ENCODE measurements at places on chromosomes 4 and X.
A peak's percentile ranks its signal among the peaks of the same experiment; 100 is the strongest.

GRCh38 chr4:108081256-108081655, 87.5 kb downstream of the LEF1 start:
- DNase-seq, result no peak

- DNase-seq, result no peak
Measured at GRCh38 chr4:37082912-37083311, 161.6 kb upstream of the NWD2 start.

DNA sequence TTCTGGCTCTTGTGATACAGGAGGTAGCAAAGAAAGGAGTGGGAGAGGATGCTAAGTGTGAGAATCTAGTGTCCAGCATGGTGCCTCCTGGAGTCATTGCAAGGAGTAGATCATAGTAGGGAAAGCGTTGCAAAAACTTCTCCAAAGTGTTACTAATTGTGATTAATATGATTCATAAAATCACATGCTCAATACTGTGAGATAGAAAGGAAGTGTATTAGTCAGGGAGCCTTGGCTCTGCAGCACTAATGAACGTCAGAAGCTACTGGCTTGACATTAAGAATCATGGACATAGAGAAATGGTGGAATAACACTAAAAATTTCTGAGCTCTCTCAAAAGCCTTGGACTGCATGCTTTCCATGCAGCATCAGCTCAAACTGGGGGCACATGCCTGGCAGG, 299.1 kb downstream of the EVC2 start:
- no peak for DNase-seq

- DNase-seq, result no peak
Measured at GRCh38 chrX:137587151-137587550, 21.2 kb downstream of the ZIC3 start.

- DNase-seq, result peak; percentile 10
Measured at GRCh38 chrX:37697169-37697760, 11.7 kb downstream of the XK start.

GRCh38 chr4:19614171-19614570, 637.5 kb upstream of the SLIT2 start:
- DNase-seq, result peak; percentile 23

- DNase-seq, result no peak
Measured at GRCh38 chrX:40273356-40274050, 175.7 kb upstream of the BCOR start.

DNA sequence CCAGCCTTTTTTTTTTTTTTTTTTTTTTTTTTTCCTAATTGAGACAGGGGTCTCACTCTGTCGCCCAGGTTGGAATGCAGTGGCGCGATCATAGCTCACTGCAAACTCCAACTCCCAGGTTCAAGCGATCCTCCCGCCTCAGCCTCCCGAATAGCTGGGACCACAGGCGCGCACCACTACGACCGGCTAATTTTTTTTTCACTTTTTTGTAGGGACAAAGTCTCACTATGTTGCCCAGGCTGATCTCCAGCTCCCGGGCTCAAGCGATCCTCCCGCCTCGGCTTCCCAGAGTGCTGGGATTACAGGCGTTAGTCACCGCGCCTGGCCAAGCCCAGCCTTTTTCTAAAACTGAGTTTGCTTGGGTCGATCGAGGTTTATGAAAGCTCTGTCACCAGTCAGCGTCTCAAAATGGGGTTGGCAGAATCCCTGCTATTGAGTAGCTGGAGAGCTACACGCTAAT, 1.3 kb upstream of the OTUD5 start:
- DNase-seq, result peak; percentile 64

DNA sequence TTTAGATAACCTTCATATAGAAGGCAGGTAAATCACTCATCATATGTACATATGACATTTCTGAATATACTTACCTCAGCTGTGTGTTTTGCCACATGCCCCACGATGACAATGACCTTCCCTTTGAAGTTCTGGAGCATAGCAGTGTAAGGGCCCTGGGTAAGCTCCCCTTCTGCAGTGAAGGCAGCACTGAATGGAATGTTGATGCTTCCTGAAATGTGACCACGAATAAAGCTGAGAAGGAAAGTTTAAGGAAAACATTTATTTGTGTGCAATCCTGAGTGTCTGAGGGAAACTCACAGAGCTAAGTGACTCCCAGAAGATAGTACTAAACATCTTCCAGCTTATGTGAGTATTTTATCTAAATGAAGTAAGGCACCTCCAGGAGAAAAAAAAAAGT, 200.1 kb downstream of the NPNT start:
- peak; percentile 23 for DNase-seq

GRCh38 chr4:65344278-65344825, 325.9 kb downstream of the EPHA5 start:
- DNase-seq, result peak; percentile 22
